Stimulated activated CD8-positive, alpha-beta memory T cell treated with anti-CD3 and anti-CD28 coated beads, Interleukin-4, amount 100 ng/mL, for 4 hours (primary cell): ENCODE measurements at places on chromosomes 1 and 21.

- DNase-seq, result no peak
Observed at GRCh38 chr1:4971666-4972065, 317.3 kb downstream of the AJAP1 start.

GRCh38 chr1:219659684-219660083 is 46.8 kb upstream of the ZC3H11B start:
- DNase-seq, result no peak

DNA sequence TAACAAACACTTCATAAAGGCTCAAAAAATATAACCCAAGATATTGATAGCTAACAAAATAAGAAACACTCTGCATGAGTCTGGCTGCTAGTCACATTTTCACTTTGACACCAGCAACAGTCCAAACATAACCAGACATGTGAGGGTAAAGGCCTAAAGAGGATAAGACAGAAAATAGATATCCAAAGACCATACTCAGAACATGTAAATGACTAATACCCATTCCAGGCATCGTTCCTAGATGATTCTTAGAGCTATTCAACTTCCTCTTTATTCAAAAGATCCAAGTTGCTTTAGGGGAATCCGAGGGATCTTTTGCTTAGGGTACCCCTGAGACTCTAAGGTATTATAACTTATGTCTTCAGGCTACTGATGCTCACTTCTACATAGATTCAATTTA is 5.1 kb downstream of the COL24A1 start:
- no peak for DNase-seq

DNA sequence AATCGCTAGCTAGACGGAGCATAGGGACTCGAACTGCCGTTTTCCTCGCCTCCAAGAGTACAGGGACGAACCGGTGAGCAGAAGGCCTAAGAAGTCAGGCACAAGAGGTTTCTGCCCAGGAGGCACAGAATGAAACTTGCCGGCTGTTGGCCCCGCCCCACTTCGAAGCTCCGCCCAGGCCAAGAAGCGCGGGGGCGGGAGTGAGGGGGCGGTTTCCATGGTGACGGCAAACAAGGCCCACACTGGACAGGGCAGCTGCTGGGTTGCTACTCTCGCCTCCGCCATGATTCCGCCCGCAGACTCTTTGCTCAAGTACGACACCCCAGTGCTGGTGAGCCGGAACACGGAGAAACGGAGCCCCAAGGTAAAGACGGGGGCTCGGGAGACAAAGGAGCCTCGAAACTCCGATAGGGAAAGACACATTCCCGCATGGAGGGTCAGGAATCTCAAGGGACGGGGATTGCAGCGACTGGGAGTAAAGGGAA is at the start of gene DNALI1:
Gene DNALI1, plus strand, starts transcription at position 229 of the 485 bp plus-strand sequence. Its CDS starts 55 bp downstream, at position 284.
- DNase-seq, result no peak

DNA sequence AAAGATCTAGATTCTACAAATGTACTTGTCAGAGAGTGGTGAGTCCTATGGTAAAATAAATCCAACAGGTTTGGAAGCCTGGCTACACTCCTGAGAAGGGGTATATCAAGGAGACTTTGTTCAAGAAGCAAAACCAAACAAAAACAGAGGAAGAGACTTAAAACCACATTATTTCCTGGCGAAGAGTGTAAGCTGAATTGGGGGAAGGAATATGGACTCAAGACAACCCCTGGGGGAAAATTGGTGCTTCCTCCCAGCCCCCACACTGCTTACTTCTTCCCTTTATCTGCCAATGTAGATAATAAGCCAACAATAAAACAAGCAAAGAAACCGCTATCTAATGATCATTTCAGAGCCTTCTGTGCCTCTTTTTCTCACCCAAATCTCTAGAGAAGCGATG is 48.4 kb upstream of the ZBTB18 start:
- no peak for DNase-seq

DNA sequence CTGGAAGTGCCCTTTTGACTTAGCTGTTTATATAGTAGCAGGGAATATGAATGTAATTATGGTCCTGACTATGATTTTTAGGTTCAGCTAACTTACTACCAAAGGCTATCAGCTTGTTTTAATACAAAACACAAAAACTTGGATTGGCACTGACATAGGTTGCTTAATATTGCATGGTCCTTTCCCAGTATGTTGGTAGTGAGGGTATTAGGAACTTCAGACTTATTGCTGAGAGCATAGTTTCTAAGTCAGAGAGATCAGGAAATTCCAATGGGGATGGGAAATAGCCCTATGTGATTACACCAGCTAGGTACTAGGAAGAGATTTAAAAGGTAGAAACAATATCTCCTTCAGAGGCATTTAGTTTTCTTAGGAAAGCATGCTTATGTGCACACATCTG is 7.7 kb downstream of the ARID1A start:
- DNase-seq, result no peak

GRCh38 chr1:74811436-74812179 is 78.7 kb downstream of the TYW3 start:
- DNase-seq, result no peak

GRCh38 chr1:218380125-218380977 is 35.2 kb downstream of the TGFB2 start:
- DNase-seq, result no peak

DNA sequence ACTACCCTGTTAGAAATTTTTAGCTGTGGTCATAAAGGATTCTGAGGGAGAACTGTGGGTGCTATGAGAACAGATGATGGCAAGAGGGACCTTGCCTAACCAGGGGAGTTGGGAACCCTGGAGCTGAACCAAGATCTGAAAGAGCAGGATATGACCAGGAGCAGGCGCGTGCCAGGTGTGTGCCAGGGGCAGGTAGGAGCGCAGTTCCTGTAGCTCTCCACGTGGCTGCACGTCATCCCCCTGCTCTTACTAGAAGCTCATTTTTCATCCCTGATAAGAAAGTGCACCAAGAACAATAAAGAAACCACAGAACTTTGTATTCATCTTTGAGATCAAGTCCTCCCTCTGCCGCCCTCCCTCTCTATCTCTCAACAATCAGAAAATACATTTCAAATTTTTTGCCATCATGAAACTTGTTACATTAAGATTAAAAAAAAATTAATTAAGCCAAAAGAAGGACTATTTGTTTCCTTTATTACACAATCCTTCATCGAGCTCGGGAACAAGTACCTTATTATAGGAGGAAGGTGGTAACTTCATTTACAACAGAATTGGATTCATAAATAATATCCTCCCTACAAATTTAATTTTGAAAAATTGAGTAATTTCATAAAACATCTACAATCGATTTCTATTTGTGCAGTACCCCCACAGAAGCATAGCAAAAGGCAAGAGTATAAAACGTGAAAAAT is 78.5 kb downstream of the SLC35F3 start:
- DNase-seq, result no peak

DNA sequence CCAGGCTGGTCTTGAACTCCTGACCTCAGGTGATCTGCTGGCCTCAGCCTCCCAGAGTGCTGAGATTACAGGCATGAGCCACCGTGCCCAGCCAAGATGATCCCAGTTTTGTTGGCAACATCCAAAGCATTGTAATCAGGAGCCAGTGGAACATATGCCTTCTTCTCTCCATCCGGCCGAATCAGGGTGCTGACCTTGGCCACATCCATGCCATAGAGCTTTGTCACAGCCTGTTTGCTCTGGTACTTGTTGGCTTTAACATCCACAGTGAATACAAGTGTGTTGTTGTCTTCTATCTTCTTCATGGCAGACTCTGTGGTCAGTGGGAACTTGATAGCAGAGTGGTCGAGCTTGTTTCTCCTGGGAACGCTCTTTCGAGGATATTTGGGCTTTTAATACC is 17.1 kb downstream of the TNFRSF8 start:
- no peak for DNase-seq

DNA sequence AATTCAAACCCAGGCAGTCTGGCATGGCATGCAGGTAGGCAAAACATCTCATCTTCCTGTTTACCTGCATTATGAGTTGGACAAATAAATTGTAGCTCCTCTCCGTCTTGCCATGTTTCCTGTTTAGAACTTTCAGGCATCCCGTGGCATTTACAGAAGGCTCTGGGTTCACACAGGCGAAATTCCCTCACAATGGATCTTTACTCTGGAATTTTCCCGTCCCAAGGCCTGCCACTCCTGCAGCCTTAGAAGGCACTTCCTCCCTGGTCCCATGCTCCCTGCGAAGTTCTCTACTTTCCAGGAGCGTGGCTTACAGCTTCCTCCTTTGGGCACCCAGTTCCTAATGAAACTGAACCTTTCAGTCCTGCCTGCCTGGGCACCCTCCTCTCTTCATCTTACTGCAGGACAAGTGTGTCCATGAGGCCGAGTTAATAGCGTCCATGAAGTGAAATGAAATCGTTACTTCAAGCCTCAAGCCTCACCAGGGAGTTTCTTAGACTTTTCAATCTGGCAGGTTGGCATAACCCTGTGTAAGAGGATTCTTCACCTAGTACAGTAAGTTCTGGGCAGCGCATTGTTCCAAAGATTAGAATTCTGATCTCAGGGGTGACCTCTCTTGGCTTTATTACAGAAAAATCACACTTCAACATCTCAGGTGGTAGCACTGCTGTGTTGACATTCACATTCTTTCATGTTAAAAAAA is 36.8 kb upstream of the AHCYL1 start:
- DNase-seq, result no peak

DNA sequence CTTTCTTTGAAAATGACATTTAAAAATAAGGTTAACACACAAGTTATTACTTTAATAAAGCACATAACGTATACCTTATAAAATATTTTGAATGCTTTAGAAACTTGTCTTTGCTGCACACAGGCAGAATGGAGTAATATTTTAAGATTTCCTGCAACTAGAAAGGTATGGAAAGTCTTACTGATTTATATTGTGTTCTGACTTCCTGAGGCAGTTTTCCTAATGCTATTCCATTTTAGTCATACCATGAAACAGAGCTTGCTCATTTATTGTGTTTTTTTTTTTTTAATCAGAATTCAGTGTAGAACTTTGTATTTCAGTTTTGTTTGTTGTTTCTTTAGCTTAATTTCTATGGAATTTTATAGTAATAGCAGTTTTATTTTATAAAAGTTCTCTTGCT is 60.9 kb upstream of the S1PR1 start:
- DNase-seq, result no peak

GRCh38 chr1:155322571-155322952 is 1.9 kb downstream of the RUSC1 start:
- no peak for DNase-seq

- DNase-seq, result no peak
Observed at GRCh38 chr1:204344665-204345355, 14.9 kb downstream of the PLEKHA6 start.

DNA sequence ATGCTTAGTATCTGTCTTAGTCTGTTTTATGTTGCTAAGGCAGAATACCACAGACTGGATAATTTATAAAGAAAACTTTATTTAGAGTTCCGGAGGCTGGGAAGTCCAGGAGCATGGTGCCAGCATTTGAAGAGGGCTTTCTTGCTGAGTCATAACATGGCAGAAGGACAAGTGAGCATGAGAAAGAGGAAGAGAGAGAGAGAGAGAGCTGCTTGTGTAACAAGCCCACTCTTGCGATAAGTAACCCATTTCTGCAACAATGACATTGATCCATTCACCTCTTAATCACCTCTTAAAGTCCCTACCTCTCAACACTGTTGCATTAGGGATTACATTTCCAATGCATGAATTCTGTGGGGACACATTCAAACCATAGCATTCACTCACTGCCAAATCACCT is 11.7 kb upstream of the MYOCOS start:
- DNase-seq, result no peak

DNA sequence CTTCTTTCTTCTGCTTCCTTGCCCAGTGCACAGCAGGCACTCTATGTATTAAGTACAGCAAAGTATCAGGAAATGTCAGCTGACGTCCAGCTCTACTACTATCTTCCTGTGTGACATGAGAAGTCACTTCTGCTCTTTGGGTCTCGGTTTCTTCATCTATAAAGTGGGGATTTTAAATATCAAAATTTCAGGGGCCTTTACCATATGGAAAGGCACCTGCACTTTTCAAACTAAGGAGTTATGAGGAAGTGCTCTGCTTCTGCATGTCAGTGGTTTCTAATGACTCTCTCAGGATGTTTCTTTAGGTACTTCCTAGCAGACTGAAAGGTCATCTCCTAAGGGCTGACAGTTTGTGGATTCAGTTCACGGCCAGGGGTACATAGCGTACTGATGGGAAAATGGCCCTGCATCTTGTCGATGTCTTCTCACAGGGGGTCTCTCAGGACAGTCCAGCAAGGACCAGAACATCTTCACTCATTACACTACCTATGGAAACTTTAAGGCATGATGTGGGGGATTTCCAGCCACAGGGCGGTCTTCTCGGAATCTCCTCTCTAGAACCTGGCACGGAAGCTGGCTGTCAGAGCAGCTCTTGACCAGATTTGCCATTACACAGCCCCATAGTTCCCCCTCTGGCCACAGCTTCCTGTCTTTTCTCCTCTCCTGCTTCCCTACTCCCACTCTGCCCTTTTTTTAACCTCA is 42.0 kb upstream of the MTF1 start:
- no peak for DNase-seq

GRCh38 chr1:183093786-183094298 is 70.6 kb downstream of the LAMC1 start:
- no peak for DNase-seq

GRCh38 chr21:37322084-37322483 is 44.5 kb upstream of the DYRK1A start:
- no peak for DNase-seq

DNA sequence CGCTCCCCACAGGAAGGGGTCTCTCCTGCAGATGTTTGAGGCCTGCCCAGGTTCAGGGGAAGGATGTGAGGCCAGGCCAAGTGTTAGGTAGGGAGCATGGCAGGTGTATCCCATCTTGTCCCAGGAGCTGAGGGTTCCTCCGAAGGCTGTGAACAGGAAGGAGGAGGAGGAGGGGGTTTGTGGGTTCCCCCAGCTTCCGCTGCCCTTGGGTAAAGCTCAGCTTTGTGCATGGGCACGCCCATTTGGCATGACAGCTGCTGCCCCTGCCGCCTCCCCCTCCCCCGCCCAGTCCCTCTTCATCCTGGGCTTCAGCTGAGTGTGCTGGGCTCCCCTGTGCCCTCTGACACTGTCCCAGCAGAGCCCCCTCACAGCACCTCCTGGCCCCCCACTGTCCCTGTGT is 25.5 kb downstream of the TNFRSF8 start:
- no peak for DNase-seq

DNA sequence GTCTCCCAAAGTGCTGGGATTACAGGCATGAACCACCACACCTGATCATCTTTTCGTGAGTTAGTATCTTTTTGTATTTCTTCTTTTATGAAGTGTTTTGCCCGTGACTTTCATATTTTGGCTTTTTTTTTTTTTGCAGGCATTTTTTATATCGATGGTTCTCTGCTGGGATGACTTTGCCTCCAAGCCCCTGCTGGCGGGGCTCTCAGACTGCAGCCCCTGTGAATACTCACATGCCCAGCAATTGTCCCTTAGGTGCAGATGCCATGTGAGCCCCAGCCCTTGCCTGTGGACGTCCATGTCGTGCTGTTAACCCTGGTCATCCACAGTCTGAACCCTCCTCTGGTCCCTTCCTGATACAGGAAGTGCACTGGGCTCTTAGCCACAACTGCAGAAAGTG is 21.7 kb downstream of the CRYAA start:
- no peak for DNase-seq

DNA sequence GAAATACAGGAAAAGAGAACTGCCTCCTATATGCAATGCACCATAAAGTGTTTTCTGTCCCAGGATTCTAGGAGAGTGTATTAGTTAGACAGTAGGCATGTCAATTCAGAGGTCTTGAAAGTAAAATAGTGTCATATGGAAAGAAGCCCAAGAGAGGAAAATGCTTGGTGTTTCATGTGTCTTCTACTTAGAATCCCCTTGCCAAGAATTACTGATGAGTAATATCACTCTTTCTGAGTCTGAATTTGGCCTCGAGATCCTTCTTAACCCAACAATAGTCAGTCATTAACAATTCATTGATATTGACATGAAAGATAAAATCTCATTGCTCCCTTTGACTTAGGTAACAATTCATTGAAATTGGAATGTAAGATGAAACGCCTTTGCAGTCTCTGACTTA is 972.2 kb downstream of the TTLL7 start:
- DNase-seq, result no peak
